ENCODE measurements at places on chromosomes 11 and 22.
A peak's percentile ranks its signal among the peaks of the same experiment; 100 is the strongest.

GRCh38 chr11:78161962-78162371, 22.5 kb upstream of the ALG8 start:
- DNase-seq, result no peak

DNA sequence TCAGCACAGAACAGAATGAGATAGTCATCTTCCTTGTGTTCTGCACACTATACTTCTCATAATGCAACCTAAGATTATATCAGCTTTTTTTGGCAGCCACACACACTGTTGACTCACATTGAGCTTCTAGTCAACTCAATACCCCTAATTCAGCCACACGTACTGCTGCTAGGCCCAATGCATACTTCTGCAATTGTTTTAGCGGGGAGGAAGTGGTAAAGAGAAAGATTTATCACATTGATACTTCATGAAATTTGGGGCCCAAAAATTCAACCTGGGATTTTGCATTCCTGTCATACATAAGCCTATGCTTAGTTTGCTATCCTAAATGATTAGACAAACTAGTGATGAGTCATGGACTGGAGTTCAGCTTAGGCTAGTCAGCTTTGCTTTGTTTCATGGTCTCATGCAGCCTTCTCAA, 8.6 kb upstream of the UPB1 start:
- no peak for DNase-seq

DNA sequence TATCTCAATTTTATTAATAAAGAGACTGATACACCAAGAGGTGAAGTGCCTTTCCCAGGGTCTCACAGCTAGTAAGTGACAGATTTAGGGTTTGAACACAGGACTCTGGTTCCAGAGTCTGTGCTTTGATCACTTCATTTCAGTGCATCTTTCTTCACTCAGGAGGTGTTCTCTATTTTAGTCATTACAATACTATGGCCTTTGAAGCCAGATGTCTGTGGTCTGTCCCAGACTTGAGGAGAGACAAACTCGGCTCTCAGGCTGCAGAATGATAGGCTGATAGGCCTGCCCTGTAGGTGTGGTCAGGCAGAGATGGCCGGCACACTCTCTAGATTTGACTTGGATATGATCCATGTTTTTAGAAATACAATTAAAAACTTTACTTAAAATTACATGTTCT, 478.5 kb upstream of the CCDC90B start:
- DNase-seq, result no peak

- no peak for DNase-seq
These were observed 63.0 kb downstream of the HORMAD2 start for GRCh38 chr22:30143265-30143664.

DNA sequence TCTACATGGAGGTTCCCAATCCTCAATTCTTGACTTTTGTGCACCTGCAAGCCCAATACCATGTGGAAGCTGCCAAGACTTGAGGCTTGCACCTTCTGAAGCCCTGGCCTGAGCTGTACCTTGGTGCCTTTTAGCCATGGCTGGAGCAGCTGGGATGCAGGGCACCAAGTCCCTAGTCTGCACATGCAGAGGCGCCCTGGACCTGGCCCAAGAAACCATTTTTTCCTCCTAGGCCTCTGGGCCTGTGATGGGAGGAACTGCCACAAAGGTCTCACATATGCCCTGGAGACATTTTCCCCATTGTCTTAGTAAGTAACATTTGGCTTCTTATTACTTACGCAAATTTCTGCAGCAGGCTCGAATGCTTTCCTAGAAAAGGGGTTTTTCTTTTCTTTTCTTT, 431.9 kb upstream of the ANO5 start:
- no peak for DNase-seq

- no peak for DNase-seq
These were observed 6.3 kb downstream of the CEND1 start for GRCh38 chr11:783581-784015.

DNA sequence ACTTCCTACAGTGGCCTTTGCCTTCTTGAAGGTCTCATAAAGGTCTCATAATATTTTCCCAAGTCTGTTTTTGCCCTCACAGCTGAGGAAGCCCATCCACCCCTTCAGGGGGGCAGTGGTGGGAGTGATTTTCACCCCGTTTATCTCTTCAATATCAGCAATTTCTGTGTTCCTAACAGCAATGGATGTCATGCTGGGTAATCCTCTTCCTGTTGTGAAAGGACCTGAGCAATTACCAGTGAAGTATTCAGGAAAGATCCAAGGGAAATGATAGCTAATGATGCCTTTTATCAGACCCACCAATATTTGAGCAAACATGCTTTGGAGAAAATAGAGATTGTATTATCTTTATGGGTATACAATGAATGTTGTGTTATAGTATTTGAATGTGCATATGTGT, 226.9 kb downstream of the INSC start:
- DNase-seq, result no peak

- no peak for DNase-seq
These were observed 5.2 kb downstream of the NUMA1 start for GRCh38 chr11:72075109-72075508.

DNA sequence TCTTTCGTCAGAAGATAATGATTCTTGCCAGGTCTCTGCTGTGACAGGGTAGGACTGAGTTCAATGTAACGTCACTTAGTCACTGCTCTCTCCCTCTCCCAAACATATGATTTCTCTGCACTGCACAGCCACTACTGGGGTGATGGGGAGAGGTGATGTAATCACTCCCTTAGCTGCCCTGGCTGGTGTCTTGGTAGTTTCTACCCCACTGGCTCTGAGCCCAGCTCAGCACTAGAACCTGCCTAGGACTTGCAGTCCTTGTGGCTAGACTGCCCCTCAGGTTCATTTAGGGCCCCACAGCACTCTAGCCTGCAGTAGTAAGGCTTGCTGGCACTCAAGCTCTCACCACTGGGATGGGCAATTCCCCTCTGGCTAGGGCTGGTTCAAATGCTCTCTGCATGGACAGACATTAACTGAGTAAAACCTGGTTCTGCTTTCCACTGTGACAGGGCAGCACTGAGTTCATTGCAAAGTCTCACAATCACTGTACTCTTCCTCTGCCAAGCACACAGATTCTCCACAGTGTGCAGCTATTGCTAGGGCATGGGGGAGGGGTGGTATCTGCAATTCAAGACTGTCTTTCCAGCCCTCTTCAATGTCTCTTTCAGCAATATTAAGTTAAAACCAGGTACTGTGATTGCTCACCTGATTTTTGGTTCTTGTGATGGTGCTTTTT, 571.4 kb upstream of the FAT3 start:
- no peak for DNase-seq

GRCh38 chr11:46347637-46348311, 511 bp downstream of the DGKZ start:
- no peak for DNase-seq

DNA sequence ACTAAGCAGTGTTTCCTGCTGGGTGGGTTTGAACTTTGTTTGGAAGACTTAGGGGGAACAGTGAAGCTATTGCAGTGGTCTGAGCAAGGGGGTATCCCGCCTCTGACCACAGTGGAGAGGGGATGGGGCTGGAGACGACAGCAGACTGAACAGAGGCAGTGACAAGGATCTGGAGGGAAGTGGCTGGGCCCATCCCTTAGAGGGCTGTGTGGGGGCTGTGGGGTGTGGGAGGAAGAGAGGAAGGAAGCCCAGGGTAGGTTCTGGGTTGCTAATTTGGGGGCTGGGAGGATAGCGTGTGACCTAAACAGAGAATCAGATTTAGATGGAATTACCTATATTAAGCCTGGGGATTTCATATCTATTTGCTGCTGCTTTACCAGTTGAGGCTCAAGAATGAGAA, 70.7 kb downstream of the BMAL1 start:
- no peak for DNase-seq

DNA sequence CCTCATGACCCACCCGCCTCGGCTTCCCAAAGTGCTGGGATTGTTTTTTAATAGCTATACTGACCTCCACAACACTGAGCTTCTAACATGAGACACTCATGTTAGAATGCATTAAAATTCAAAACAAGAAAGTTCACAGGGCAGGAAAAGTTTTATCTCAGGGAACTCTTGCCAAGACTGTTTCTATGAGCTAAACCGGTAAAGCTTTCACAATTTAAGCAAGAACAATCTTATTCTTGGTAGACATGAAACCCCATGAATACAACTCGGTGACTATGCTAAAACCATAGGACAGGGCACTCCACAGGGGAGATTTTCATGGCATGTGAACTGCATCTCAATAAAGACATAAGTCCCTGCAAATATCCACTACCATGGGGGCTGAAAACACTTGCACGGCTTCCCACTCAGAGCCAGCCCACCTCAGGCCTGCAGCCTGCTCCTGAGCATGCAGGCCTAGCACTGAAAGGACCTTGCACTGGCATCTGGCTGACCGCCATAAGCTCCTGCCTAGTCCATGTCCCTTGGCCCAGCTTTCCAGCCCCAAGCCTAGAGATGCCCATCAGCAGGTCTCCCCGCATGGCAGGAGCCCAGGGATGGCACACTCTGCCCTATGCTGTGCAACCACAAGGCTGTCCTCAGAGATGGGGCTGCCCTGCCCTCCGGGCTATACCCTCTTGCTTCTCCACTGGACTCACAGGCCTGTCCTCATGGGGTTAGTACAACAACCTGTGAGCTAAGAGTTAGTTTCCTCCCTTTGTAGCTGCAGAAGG, 58.4 kb downstream of the DGCR2 start:
- DNase-seq, result no peak

DNA sequence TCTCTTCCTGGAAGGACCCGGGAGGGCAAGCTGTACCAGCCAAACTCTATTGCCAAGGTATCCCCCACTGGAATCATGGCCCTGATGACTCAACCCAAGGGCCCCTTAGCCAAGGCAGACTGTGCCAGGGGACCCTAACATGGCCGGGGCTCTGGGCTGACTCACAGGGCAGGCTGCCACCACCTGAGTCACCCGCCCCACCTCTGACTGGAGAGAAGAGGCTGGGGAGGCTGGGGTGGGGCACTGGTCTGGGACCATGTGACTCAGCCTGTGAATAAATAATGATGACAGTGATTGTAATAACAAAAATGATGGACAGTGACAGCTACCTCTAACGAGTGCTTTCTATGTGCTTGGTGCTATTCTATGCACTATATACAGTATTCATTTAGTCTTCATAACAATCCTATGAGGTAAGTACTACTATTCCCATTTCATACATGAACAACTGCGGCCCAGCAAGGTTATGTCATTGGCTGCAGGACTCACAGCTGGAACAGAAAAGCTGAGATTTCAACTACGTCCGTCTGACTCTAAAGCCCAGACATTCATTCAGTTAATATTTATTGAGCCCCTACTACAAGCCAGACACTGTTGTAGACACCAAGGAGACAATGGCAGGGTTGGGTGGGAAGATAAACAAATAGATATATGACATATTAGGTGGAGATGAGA, 84.2 kb downstream of the FBXO7 start:
- no peak for DNase-seq

GRCh38 chr11:47523490-47524225, 29.3 kb downstream of the CELF1 start:
- DNase-seq, result peak; percentile 35

DNA sequence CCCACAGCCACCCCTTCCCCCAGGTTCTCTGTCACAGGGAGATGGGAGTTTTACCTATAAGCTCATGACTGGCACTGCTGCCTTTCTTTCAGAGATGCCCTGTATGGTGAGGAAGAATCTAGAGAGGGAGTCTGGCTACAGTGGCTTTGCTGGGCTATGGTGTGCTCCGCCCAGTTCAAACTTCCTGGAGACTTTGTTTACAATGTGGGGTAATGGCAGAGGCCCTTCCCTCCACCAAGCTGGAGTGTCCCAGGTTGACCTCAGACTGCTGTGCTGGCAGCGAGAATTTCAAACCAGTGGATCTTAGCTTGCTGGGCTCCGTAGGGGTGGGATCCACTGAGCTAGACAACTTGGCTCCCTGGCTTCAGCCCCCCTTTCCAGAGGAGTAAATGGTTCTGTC, 143.5 kb downstream of the MSANTD4 start:
- no peak for DNase-seq

DNA sequence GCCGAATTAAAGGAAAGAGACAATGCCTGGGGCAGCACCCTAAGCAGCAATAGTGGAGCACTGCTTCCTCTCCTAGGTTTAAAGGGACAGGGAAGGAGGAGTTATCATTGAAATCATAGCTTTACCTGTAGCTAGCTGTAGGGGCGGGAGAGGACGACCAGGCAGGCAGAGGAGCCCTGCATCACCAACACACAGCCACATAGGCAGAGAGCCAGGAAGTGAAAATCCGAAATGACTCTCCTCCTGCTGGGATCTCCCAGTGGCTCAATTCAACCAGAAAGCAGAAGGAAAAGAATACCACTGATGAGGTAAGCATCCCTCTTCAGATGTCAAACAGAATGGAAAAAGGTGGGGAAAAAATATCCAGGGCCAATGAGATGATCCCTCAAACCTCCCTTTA, 20.4 kb downstream of the MRGPRX4 start:
- DNase-seq, result no peak

- no peak for DNase-seq
These were observed 193.1 kb upstream of the LARGE1 start for GRCh38 chr22:34113381-34113780.

DNA sequence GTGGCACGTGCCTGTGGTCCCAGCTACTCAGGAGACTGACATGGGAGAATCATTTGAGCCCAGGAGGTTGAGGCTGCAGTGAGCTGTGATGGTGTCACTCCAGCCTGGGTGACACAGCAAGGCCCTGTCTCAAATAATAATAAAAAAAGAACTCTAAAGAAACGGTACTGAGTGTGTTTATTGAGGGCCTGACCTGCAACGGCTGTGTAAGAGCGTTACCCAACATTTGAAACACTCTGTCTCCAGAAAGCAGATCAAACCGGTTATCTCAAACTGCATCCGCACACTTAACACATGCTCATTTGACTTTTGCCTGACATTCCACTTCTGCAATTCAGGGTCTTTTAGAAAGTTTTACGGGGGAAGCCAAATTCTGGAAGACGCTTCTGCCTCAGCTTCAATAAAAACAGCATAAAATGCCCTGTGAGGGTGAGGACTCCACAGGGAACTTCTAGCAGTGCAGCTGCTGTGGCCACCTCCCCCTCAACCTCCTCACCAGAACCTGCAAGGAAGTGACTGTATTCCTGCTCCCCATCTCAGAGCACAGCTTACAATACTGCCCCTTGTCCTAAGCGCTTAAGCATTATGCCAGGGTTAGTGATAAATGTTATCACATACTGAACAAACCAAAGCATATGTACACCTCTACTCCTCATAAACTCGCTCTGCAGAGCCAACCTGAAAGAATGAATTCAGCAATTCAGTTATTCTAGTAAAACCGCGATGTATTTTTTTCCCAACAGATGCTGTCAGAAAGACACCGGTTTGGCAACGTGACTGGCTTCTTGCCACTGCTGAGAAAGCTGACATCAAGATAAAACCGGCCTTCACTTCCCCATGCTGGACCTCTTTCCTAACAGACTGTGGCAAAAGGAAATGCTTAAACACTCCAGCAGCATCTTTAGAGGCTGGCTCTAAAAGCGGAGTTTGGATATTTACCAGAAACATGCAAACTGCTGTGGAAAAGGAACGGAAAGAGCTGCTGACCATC, 52.2 kb downstream of the PRDM10 start:
- no peak for DNase-seq

Data from activated T-cell treated with anti-CD3 and anti-CD28 coated beads, Interleukin-2, amount 50 U/mL, for 1 hour (primary cell).